ENCODE measurements at places on chromosomes 7 and 10. TPM values are rescaled to one million over a fixed set of nuclear protein-coding genes. Genes with fewer than 3 reads are reported as not detected.
A peak's percentile ranks its signal among the peaks of the same experiment; 100 is the strongest.

DNA sequence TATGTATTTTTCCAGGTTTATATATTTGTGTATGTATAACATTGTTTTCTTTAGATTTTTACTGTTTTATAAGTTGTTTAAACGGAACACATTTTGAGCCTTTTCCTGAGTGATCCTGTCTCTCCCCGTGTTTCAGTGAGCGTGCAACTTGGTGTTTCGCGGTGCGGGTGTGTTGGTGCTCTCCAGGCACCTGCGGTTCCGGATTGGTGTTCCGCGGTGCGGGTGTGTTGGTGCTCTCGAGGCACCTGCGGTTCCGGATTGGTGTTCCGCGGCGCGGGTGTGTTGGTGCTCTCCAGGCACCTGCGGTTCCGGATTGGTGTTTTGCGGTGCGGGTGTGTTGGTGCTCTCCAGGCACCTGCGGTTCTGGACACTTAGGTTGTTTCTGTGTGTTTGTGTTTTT, 20.6 kb downstream of the DYNC2I1 start:
- no peak for DNase-seq

GRCh38 chr7:2373646-2374045, 19.0 kb downstream of the EIF3B start:
- DNase-seq, result no peak

The NYAP1 gene
- total RNA-seq, result 1.3 TPM

GRCh38 chr7:29920491-29920890, 69.1 kb downstream of the SCRN1 start:
- DNase-seq, result no peak

GRCh38 chr10:22245567-22245966, 27.8 kb upstream of the EBLN1 start:
- DNase-seq, result no peak

GRCh38 chr7:117323305-117323850, 520 bp upstream of the WNT2 start:
- no peak for DNase-seq

DNA sequence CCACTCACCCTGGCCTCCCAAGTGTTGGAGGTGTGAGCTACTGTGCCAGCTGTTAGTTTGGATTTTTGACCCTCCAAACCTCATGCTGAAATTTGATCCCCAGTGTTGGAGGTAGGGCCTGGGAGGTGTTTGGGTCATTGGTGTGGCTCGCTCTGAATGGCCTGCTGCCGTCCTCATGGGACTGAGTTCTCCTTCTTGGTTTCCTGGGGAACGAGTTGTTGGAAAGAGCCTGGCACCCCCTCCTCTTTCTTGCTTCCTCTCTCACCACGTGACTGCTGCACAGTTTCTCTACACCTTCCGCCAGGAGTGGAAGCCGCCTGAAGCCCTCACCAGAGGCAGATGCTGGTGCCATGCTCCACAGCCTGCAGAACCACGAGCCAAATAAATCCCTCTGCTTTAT, 253.5 kb downstream of the PHTF2 start:
- no peak for DNase-seq

The HPS1 gene
- 79.3 TPM for total RNA-seq

- no peak for DNase-seq
Observed at GRCh38 chr10:132429281-132430230, 32.6 kb downstream of the PWWP2B start.

GRCh38 chr7:151381348-151382078, 28.3 kb downstream of the WDR86 start:
- peak; percentile 78 for DNase-seq

GRCh38 chr7:66399566-66399965, 194.4 kb downstream of the TPST1 start:
- DNase-seq, result no peak
